ENCODE measurements at places on chromosomes 4 and X. TPM values are rescaled to one million over a fixed set of nuclear protein-coding genes. Genes with fewer than 3 reads are reported as not detected.

DNA sequence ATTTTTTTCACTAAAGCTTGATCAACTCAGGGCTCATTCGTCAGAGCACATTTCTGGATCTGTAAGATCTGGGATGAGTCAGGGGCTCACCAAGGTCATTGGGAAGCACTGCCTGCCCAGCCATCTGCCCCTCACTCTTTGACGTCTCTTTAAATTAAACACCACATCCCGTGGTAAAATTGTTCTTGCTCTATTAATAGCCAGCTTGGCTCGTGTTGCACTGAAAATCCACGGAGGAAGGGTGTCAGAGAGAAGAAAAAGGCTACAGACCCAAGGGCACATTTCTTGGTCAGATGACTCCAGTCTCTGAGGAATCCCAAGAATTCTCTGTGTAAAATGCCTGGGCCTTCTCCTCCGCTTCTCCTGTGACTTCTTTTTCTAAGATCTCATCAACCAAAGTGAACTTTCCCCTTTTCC is 45.7 kb upstream of the GATB start:
- peak; percentile 53 for DNase-seq

DNA sequence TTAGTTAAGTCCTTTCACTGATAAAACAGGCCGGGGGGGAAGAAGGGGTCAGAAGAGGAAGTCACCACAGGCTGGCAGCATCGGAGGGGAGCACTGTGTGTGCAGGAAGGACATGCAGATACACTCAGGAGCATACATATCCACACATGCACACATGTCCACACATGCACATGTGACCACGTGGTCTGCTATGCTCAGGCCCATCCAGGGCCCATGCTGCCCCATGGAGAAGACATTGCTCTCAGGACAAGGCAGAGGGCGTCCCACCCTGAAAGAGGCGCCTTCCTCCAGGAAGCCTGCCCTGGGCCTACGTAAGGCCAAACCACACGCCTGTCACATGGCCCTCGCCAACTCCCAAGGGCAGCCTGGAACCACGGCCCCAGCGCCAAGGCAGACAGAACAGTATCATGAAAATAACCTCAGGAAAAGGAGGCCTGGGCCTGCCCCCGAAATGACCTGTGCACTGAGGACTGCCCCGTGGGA is 15.8 kb downstream of the WDR1 start:
- DNase-seq, result no peak

GRCh38 chrX:123513585-123514278 is 219.1 kb downstream of the THOC2 start:
- no peak for DNase-seq

GRCh38 chr4:56937262-56937661 is 29.6 kb downstream of the REST start:
- no peak for DNase-seq

NLRP2B gene
- total RNA-seq, result not detected

DNA sequence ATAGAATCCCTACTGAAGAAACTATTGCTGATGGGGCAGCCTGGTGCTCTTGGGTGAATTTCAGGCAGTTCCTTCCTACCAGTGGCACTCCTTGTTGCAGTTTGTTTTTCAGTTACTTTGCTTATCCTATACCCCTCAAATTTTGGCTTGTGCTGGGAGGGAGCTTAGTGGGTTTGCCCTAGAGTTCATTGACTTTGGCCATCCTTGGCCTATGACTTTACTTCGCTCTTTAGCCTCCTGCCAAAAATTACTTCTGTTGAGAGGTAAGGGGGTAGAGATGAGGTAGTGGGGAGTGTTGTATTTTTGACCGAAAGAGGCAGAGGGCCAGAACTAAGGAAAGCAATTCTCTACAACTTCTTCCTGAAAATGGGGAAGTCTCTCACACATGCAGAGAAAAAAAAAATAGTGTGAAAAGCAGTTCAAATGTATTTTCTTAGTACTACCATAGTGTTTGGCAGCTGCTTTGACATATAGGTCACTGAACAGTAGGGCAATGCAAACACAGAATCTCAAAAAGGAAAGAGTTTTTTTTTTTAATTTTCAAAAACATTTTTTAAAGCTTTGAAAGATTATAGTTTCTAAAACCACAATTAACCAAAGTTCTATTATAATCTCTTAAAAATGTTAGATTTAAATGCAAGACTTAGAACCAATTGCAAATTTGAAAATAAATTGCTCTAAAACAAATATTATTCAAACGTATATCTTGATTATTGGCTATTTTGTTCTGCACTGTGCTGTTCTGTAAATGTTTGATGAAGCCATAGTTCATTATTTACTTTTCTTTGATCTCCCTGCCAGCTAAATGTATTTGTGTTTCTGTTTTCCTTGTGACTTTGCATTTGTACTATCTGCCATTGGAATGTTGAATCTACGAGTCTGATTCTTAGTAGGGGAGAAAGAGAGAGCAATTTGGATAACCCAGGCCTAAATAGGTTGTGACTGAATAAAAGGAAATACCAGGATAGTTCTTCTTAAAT is 73.6 kb downstream of the DCK start:
- no peak for DNase-seq
